ENCODE measurements at places on chromosomes 11 and 22. TPM values are rescaled to one million over a fixed set of nuclear protein-coding genes. Genes with fewer than 3 reads are reported as not detected.

DNA sequence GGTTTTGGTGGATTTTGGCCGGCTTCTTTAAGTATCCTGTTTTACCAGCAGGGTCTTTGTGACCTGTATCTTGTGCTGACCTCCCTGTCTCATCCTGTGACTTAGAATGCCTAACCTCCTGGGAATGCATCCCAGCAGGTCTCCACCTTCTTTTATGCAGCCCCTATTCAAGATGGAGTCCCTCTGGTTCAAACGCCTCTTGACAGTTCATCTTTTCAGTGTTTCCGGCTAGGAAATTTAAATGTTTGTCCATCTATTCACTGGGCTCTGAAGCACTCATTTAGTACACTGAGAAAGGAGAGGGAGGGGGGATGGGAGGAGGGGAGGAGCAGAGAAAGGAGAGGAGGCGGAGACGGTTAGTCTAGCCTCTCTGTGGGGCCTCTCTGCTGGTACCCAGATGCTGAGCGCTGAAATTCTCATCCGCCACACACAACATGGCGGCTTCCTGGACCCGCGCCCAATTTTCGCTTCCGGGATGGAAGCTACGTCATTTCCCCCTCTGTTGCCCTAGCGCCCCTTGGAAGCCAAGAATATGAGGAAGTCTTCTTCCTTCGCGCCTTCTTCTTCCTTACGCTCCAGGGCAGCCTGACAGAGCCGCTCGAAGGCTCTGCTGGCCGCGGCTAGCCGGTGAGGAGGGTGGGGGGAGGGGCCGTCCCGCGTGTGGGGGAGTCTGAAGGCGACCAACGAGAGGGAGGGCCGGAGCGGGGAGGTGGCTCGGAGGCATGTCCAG is 69.0 kb upstream of the SYT13 start:
- peaks cover 5% of the 10 kb centered on the region for H3K4me1 ChIP-seq
- DNase-seq: peak; percentile 83
- peak overlapping the region; percentile 93 for H3K4me3 ChIP-seq

Gene ADORA2A
- 43.7 TPM for total RNA-seq

Gene UPK3A
- not detected for total RNA-seq

Gene MMP8
- total RNA-seq: not detected

Gene KCNQ1OT1
- total RNA-seq: 0.24 TPM

Gene MAML2
- total RNA-seq: 68.2 TPM

Gene SCUBE1
- total RNA-seq: 0.11 TPM

GRCh38 chr22:47919001-47919441 is 1156.6 kb downstream of the TBC1D22A start:
- peaks cover 19% of the 10 kb centered on the region for H3K4me1 ChIP-seq
- H3K27me3 ChIP-seq: no peaks in the 10 kb centered on the region
- H3K36me3 ChIP-seq: no peaks in the 10 kb centered on the region
- no peak overlapping the region for H3K4me3 ChIP-seq
- DNase-seq: no peak

Gene MFRP
- not detected for total RNA-seq

DNA sequence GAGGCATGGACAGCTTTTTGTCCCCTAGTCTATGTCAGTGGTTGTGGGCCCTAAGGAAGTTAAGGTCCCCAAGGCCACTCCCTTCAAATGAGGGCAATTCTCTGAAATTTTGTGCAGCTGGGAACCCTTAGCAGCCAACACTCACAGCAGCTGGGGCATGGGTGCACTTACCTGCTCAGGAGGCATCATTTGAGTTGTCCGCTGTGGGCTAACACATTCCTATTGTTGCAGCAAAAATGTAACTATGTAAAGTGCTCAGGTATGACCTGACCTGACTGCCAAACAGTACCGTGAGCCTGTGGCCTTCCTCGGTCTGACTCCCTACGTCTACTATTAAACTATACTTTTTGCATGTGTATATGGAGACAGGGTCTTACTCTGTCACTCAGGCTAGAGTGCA is 5.8 kb upstream of the MRTFA start:
- no peak overlapping the region for H3K27ac ChIP-seq
- no peaks in the 10 kb centered on the region for H3K36me3 ChIP-seq
- H3K27me3 ChIP-seq: no peaks in the 10 kb centered on the region
- no peak overlapping the region for H3K4me3 ChIP-seq
- no peak for DNase-seq
- H3K4me1 ChIP-seq: peaks cover 8% of the 10 kb centered on the region

GRCh38 chr11:19713196-19714021 is 772 bp downstream of the NAV2 start:
- H3K4me1 ChIP-seq: peaks cover 18% of the 10 kb centered on the region
- H3K4me3 ChIP-seq: peak overlapping the region; percentile 81
- H3K36me3 ChIP-seq: no peaks in the 10 kb centered on the region
- DNase-seq: no peak
- peaks cover 14% of the 10 kb centered on the region for H3K27me3 ChIP-seq

Gene CASP12
- total RNA-seq: not detected

DNA sequence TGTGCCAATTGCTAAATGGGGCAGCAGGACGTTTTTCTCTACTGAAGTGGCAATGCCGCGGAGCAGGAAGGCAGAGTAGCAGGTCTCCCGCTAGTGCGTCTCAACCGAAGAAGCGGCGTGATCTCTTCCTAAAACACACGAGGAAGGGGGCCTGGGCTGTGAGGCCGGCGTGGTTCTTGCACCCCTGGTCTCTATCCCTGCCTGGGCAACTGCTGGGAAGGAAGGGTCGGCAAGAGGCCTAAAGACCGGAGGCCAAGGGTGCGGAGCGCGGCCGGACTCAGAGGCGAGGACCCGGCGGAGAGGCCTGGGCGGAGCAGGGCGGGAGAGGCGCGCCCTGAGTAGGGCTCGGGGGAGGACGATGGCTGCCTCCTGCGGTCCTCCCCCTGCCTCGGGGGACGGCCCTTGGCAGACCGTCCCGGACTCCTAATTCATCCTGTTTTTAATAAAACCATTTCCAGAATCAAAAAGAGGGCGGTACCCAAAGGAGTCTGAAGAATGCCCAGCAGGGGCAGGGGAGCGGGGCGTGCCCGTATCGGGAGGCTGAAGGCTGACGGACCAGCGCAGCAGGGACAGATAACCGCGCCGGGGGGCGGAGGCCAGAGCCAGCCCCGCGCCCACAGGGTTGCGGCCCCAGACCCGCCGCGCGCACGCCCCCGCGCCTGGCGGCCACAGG is 572 bp upstream of the APLP2 start:
- H3K27me3 ChIP-seq: peaks cover 3% of the 10 kb centered on the region
- peaks cover 5% of the 10 kb centered on the region for H3K4me1 ChIP-seq
- peak; percentile 67 for DNase-seq
- peak overlapping the region; percentile 88 for H3K27ac ChIP-seq
- no peaks in the 10 kb centered on the region for H3K36me3 ChIP-seq

Gene KRTAP5-2
- not detected for total RNA-seq

Gene DTX4
- 0.22 TPM for total RNA-seq

All from naive thymus-derived CD4-positive, alpha-beta T cell (primary cell).